Stimulated activated CD8-positive, alpha-beta memory T cell treated with anti-CD3 and anti-CD28 coated beads, Interleukin-2, amount 100 ng/mL, for 1 hour (primary cell): ENCODE measurements at places on chromosomes 16 and 17.

DNA sequence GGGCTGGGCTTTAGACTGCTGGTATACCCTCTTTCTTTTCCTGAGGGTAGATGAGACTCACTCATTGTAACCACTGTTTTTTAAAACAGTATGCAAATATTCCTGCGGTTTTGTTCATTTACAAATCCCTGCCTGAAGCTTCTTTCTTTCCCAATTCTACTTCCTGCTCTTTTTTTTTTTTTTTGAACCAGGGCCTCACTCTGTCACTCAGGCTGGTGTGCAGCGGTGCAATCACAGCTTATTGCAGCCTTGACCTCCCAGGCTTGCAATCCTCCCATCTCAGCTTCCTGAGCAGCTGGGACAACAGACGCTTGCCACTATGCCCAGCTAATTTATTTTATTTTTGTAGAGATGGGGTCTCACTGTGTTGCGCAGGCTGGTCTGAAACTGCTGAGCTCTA is 8.0 kb upstream of the SULT1A1 start:
- DNase-seq: no peak

DNA sequence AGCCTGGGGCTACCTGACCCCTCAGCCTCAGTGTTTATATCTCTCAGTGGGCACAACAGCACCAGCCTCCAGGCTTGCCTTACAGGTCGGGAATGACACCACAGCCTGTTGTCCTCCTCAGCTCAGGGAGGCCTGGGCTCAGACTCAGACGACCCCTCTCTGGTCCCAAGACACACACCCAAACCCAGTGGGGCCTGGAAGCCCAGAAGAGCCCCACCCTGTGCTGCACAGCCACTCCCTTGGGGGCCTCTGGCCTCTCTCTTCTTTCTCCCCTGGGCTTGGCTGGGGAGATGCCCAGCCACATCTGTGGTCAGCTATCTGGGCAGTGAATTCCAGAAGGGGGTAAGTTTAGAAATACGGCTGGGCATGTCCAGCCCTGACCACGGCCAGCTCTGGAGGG is 2.4 kb downstream of the NATD1 start:
- no peak for DNase-seq

GRCh38 chr17:65956814-65957213 is 235.1 kb downstream of the CEP112 start:
- no peak for DNase-seq

DNA sequence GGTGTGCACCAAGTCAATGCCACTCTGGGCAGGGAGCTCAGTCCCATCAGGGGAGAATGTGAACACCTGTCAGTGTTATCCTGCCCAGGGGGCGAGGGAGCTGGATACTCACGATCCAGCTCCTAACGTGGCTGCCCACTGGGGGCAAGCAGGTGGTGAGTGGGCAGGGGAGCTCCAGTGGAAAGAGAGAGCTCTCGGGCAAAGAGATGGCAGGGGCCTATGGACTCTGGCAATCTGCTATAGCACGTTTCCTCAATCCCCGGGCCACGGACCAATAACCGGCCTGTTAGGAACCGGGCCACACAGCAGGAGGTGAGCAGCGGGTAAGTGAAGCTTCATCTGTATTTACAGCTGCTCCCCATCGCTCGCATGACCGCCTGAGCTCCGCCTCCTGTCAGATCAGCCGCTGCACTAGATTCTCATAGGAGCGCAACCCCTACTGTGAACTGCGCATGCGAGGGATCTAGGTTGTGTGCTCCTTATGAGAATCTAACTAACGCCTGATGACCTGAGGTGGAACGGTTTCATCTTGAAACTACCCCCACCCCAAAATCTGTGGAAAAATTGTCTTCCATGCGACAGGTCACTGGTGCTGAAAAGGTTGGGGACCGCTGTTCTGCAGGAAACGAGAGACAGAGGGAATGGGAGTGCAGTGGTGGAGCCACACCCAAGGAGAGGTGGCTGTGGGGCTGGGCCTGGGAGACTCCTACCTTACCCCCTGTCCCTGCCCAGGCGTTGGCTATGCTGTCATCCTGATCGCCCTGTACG is 15.6 kb downstream of the SLC6A2 start:
- DNase-seq: no peak

- DNase-seq: no peak
Observed at GRCh38 chr17:27354051-27354490, 60.2 kb downstream of the WSB1 start.

DNA sequence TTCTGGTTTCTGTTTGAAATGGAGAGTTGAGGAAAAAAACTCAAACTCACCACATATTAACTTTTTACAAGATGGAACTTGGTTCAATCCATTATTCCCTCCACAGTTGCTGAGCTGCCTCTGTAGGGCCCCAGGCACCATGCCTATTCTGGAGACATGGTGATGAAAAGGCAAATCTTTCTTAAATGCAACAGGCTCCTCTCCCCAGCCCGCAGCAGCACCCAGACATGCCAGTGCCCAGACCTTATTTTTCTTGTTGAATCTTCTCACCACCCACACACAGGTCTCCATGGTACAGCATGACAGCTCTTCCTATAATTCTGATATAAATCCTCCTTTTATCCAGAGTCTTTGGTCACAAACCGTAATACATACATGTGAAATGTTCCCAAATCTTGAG is 7.6 kb downstream of the CYTH1 start:
- DNase-seq: no peak

GRCh38 chr17:49362723-49363117 is 670 bp upstream of the ZNF652 start:
- DNase-seq: no peak

DNA sequence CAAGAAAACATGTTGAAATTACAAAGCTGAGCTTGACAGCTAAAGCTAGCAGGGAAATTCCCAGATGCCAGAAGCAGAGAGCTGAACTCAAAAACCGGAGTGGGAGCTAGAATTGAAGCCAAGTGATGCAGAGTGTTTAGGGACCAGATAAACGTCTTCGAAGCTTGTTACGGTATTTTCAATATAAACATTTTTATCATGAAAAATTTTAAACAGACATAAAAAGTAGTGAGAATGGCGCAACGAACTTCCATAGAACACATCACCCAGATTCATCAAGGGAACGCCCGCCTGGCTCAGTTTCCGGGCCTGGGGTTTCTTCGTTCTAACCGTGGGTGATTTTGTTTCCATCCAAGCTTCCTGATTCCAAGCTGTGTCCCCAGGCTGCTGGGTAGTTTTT is 18.1 kb downstream of the SPNS2 start:
- DNase-seq: no peak

DNA sequence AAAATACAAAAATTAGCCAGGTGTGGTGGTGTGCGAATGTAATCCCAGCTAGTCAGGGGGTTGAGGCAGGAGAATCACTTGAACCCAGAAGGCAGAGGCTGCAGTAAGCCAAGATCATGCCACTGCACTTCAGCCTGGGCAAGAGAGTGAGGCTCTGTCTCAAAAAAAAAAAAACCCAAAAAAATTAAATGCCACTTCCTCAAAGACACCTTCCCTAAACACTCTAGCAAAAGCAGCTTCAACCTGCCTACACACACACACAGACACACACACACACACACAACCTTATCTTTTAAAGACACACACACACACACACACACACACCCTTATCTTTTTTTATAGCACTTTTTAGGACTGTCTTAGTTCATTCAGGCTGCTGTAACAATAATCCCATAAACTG is 201.7 kb upstream of the PSMD7 start:
- no peak for DNase-seq

DNA sequence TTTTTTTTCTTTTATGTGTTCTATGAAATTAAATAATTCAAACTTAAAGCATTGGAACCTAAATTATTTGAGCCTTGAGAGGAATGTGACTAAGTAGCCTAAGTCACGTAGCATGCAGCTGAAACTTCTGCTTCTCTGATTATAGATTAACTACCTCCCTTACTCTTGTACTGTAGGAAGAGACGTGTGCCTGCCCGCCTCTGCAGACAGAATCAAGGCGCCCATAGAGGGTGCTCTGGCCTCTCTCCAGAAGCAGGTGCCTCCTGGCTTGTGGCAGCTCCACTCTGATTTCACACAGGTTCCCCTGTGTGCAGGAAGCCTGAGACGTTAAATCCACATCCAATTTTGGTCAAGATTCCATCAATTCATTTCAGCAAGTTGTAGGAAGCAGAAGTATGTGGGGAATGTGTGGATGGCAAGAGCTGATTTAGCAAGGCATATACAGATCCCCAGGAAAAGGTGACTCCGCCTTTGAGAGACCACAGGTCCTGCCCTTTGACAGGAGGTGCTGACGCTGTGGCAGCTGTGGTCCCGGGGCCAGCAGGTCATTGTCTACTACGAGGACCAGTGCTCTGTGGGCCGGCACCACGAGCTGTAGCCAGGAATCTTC is 1418.8 kb downstream of the CDH11 start:
- DNase-seq: no peak

DNA sequence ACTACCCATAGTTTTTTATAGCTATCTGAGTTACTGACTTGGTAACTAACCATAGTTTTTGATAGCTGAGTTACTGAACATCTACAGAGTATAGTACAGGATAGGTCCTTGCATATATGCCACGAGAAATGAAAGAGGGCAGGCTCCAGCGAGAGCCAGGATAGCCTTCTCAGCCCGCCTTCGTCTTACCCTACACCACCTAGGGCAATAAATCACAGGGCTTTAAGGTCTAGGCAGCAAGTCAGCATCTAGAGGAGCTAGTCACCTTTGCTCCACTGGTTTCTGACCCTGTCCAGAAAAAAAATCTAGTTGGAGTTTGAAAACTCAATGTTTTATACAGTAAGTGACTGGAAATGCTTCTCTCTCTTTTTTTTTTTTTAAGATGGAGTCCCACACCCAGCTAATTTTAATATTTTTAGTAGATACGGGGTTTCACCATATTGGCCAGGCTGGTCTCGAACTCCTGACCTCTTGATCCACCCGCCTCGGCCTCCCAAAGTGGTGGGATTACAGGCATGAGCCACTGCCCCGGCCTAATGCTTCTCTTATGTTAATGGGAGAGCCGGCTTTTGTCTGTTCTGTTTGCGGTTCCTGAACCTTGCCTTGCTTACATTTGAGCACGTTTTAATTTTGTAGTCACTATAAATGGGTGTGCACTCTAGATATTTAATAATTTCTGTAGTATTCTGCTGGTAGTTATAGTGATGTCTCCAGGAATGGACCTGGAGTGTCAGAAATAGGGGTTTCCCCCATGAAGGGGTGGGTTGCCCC is 2.8 kb downstream of the BFAR start:
- DNase-seq: no peak

DNA sequence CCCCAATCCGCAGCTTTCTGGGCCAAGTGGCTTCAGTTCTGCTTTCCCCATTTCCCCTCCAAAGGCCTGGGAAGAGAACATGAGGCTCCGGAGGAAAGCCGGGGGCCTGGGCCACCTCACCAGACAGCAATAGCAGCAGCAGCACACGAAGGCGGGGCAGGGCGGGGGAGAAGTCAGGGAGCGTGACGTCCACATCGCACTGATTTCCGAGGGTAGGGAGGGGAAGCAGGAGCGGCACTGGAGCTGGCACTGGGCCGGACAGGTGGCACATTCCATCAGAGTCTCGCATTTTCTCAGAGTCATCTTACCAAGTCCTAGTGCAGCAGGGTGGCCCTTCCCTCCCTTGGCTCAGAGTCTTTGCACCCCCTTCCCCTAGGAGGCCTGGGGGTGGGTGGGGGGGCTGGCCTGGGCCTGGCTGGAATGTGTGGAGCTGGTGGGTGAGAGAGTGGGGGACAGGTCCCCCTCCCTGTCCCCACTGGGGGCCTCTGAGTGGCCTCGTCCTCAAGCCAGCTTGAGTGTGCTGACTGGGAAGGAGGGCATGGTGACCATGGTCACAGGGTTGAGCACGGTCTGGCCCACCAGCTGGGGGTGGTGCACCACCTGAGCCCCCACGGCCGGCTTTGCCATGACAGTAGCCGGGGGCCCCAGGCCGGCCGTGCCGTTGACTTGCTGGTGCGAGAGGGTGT is 14.3 kb downstream of the MNT start:
- no peak for DNase-seq

GRCh38 chr16:53752560-53752959 is 48.6 kb downstream of the FTO start:
- no peak for DNase-seq

DNA sequence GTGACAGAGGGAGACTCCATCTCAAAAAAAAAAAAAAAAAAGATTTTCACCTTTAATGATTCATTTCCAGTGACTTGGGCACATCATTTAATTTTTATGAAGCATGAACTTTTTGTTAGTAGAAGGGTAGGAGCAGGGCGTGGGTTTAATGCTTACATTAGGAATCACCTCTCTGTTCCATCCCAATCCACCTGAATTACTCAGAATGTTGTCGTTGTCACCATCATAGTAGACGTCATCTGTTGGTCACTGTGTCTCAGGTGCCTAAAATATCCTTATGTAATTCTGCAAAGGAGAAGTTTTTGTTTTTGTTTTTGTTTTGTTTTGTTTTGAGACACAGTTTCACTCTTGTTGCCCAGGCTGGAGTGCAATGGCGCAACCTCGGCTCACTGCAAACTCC is 38.3 kb upstream of the TEKT3 start:
- no peak for DNase-seq
